ENCODE measurements at places on chromosomes 16 and 17.

GRCh38 chr17:67137860-67138259 lies 93.5 kb downstream of the CACNG1 start:
- DNase-seq = no peak

GRCh38 chr17:28957992-28958355 lies 6.7 kb upstream of the PHF12 start:
- no peak for DNase-seq

DNA sequence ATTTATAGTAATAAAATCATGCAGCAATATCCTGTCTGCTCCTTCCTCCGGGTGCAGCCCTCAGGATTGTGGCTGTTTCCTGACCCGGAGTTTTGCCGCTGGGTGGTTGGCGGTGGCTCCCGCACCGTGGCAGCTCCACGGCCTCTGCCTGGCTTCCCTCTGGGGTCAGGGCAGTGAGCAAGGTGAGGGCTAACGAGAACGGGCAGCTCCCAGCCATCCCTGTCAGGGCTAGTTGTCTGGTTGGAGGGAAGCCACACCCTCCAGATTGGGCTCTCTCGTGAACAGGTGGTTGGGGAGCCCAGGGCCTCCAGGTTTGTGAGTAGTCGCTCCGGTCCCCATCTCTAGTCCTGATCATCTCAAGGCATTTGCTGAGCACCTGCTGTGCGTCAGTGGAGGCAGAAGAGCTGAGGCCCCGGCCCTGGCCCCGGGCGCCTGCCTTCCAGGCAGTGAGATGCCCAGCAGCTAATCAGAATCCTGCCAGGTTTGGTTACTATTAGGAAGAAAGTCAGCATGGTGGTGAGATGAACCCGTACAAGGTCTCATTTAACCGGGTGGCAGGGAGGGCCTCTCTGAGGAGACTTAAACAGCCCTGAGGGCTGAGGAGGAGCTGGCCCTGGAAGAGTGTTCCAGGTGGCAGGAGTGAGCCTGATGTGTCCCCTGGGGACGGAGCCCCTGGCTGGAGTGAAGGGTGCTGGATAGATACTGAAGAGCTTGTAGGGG lies 2.3 kb upstream of the NUDT16L1 start:
- no peak for DNase-seq

GRCh38 chr16:10765772-10766171 lies 22.1 kb downstream of the NUBP1 start:
- DNase-seq = no peak

DNA sequence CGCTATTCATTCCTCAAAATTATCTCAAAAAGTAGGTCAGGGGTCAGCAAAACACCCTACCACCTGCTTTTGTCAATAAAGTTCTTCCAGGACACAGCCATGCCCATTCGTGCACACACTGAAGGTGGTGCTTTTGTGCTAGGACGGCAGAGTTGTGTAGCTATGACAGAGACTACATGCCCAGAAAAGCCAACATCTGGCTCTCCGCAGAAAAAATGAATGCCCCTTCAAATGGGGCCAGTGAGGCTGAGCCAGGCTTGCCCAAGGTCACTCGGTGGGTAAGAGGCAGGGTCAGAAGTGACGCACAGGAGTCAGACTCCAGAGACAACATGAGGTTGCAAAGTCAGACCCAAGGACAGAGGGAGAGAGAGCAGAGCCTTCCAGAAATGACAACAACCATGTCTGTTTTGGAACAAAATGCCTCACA lies 200.1 kb downstream of the XYLT1 start:
- DNase-seq = no peak

DNA sequence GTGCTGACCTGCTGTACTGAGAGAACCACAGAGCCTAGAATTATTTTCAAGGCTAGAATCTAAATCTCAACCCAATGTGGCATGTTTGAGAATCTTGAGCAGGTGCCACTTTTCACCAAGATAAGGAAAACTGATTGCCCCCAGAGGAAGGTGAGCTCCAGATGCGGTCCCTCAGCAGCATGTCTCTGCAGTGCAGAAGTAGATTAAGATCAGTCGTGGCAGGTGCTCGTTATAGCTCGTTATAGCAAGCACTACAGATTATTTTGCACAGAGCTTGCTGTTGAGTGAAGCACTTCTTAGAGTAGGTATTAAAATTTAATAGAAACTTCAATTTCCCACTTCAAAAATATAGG lies 176.0 kb downstream of the AATF start:
- no peak for DNase-seq

GRCh38 chr16:88959022-88959421 lies 18.0 kb downstream of the CBFA2T3 start:
- no peak for DNase-seq

DNA sequence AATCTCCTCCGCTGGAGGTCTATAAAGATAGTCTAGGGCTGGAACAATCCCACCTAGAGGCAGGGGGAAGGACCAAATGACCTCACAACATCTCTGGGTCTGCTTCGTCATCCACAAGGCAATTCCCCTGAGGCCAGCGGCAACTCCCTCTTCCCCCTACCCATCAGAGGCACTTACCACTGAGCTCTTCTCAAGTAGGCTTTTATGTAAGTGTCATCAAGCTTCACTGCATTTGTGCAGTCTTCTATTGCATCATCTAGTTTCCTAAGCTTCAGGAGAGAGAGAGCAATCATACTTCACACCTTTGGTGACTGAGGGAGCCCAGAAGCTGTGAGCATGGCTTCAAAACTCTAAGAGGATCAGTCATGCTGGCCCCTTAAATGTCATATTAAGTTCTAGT lies 21.0 kb downstream of the CNP start:
- DNase-seq = no peak

DNA sequence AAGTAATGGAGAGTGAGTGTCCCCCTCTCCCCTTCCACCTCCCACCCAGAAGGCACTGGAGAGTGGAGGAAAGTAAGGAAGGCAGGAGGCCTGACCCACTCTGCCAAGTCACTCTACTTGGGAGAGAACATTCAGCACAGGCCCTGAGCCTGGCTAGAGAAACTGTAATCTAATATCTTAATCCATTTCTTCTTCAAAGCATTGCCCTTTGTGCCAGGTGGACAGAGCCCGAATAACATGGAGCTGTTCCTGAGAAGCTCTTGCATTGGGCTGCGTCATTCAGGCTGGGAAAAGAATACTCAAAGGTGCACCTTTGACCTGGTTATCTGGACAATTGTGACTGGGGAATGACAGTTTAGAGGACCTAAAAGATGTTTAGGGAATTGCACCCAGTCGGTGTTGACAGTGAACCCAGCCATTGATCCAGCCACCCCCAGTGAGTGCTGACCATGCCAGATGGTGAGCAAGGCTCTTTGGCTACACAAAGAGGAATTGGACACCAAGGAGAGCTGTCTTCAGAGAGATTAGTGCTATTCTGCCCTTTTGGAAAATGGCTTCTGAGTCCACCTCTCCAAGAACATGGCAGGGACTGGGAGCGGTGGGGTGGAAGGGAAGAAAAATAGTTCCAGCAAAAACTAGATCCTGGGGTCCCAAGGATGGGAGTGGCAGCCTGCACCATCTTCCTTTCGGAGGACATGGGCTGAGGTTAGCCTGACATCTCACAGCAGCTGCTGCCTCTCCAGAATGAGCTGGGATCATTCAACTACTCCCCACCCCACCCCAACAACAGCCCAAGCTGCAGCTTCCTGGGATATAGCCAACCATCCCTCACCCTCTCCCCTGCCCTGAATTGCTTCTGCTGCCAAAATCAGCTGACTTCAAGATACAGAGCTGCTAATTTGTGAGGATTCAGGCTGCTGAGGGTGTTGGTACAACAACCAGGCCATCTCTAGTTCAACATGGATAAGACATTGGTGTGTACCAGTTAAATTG lies 11.6 kb upstream of the NOG start:
- no peak for DNase-seq

DNA sequence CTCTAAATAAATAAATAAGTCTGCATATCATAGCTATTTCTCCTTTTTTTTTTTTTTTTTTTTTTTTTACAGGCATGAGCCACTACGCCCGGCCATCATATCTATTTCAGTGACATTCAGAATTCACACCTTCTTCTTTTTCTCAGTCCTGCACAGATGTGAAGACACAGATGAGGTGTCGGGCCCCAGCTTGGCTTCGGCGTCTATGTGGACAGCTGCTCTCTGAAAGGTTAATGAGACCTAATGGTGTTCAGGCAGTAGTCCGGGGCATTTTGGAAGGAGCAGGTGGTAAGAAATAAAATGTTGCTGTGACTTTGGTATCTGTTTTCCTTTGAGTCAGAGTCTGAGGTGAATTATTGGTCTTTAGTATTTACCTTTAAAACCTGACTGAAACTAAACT lies 23.6 kb downstream of the TANGO6 start:
- no peak for DNase-seq

DNA sequence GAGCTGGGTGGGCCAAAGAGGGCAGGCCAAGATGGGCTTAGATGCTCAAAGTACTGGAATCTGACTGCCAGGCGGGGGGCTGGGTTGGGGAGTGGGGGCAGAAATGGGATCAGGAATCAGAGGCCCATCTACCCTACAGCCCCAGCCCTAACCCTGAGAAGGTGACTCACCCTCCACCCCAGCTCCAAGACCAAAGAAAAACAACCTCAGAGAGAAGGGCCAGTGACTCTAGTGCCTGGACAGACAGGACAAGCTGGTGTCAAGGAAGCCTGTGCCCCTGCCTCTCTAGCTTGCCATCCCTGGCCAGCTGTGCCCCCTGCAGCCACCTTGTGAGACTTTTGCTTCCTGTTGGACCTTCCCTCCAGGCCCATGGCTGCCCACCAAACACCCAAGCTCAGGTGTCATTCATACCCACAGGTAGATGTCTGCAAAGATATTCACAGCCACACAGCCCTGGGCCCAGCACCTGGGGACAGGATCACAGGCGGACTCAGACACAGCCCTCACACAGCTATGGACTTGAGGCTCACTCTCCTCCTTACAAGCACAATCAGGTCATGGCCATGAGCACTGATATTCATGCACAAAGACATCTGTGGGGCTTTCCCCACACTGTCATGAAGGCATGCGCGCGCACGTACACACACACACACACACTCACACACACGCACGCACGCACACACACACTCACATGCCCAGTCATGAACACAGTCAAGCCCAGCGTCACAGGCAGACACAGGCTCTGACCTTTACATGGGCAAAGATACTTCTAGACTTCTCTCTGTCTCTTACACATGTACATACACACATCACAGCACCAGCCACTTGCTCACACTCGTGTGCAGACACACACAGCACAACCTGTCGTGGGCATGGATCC lies 2.8 kb downstream of the WNT3 start:
- no peak for DNase-seq

DNA sequence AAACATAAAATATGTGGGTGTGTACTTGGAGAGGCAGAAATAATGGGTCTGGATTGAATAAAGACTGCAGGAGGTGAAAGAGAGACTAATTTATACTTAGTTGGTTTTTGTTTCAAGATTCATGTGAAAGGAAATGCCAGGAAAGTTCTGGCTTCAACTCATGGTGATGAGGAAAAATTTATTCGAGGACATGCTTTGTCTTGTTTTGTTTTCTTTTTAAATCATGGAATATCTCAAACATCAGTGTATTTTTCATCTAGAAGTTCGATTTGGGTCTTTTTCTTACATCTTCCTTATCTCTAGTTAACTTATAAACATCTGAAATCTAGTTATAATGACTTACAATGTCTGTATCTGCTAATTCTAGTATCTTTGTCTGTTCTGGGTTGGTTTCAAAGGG lies 115.1 kb downstream of the CDK5R1 start:
- no peak for DNase-seq

- DNase-seq = no peak
These were observed 81.2 kb upstream of the CACNG3 start for GRCh38 chr16:24174957-24175356.

DNA sequence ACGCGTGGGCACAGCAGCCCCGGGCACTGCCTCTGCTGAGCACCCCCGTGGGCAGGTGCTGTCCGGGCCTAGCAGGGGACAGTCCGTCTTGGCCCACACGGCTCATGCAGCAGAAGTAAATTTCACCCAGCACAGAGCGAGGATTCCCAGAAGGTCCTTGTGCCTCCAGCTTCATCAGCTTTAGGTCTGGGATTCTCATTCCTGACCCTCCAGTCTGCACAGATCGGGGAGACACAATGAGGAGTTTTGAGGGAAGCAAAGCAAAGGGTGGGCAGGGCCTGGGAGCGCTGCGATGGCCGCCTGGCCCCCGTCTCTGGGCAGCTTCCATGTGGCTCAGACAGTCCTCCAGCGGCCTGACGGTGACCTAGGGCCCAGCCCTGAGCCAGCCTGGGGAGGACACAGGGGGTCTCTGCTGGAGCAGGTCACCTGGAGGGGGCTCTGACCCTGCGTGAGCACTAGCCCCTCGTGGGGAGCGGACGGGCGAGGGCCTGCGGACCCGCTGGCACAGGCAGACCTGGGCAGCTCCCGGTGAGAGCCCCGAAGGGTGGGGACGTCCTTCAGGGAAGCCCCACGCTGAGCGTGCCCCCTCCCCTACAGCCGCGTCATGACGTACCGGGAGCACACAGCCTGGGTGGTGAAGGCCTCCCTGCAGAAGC lies 30.7 kb upstream of the CHMP6 start:
- no peak for DNase-seq

GRCh38 chr16:1871974-1872635 lies at the start of gene MEIOB:
Gene MEIOB, minus strand, starts transcription at chr16:1872164. Its CDS starts 3,989 bp downstream, at chr16:1868175.
- peak; percentile 30 for DNase-seq

DNA sequence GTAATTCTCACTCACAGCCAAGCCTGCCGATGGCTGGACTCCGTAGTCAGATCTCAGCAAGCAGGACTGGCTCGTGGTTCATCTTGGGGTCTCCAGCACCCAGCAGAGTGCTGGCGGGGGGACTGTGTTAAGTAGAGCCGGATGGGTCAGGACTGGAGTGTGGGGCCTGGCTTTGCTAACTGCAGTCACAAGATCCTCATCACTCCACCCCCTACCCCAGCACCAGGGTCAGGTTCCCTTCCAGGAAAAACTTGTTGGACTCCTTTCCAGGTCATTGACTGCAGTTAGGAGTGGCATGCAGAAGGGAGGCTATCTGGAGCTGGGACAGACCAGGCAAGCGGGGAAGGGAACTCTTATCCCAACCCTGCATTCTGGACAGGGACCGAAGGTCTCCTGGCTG lies 6.0 kb downstream of the CIITA start:
- no peak for DNase-seq

DNA sequence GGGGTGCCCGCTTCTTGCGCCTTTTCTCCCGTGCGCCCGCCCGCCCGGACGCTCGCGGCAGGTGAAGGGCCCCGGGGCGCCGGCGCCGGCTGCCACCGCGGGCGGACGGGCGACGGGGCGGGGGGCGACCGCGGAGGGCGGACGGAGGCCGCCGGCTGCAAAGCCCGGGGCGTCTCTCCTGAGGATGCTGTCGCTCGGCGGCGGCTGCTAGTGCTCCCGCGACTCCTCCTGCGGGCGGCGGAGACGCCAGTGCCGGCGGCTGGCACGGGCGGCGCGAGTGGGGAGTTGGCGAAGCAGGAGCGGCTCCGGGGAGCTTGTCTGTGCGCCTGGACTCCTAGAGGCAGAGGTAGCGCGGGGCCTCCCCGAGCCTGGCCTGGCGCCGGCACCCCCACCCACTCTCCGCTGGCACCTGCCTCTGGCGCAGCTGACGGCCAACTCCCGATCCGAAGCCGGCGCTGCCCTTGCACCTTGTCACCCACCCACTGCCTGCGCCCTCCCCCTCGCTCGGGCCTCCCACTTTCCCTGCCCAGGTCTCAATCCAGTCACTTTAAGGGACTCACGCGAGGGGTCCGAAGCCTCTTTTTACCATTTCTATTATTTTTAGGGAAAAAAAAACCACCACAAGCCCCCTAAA lies at the start of gene FAM20A:
Gene FAM20A, minus strand, starts transcription at position 437 of the 634 bp plus-strand sequence. CDS start 701 bp downstream, outside the sequence.
- DNase-seq = no peak

- DNase-seq = no peak
These were observed 10.9 kb downstream of the SLC13A2 start for GRCh38 chr17:28484296-28484695.

- DNase-seq = no peak
These were observed 237.1 kb upstream of the DYNLRB2 start for GRCh38 chr16:80303691-80304090.

GRCh38 chr16:77946823-77947222 lies 75.5 kb upstream of the CLEC3A start:
- no peak for DNase-seq

GRCh38 chr17:82648742-82649331 lies 593 bp upstream of the WDR45B start:
- DNase-seq = no peak

Measured in activated CD4-positive, alpha-beta T cell treated with anti-CD3 and anti-CD28 coated beads for 24 hours (primary cell).